ENCODE measurements at places on chromosomes 13 and 19.
A peak's percentile ranks its signal among the peaks of the same experiment; 100 is the strongest.

GRCh38 chr13:49521224-49521623, 25.5 kb downstream of the PHF11 start:
- DNase-seq = no peak

DNA sequence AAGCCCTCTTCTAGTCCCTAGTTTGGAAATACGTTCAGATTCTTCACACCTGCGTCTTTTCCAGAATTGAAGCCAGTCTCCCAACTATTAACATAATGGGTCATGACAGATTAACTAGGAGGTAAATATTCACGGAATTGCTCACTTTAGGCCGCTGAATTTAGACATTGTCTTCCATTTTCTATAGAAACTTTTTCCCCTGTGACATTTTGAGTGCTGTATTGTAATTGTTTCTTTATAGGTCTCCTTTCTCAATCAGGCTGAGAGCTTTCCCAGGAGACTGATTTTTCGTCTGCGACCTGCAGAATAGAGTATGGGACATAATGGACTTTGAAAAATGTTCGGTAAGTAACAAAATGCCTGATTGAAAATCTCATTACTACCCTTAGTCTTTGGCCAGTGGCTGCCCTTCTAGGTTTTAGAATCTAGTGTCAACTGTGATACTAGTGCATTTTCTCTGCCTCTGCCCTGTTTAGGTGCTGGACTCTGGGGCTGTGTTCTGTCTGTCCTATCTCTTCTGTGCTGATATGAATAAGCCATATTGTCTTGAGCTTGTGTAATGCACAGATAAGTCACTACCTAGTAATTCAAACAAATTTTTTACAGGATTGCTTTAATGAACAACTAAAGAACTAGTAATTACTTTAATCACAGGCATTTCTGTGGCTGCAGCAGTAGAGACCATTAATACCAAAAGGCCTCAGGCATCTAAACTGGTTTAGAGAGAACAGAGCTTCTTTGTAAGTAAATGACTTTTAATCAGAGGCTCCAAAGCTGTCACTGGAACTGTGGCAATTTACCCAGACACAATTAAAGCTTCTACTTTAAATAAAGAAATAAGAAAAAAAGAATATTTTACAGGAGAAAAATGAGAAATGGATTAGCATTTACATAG, 122.4 kb upstream of the FREM2 start:
- no peak for DNase-seq

DNA sequence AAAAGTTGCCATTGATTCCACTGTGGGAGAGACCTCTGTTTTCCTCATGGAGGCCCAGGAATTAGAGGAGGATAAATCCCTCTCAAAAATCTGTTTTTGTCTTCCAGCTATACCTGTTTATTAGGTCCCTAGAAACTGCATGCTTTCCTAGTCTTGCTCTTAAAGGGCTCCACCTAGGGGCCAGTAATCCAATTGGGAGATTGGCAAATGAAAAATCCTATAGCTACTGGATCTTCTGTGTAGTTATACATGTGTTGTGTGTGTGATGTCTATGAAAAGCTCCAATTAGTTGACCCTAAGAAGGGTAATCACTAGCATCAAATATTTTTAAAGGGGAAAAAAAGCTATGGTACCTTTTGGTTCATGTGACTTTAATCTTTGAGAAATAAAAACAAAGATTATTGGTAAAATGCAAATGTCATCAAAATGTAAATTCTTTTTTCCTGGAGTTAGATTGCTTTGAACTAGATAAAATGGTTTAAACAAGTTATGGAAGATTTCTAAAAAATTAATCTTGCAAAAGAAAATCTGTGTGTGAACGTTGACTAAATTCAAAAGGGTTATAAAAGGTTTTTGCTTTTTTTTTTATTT, 63.4 kb upstream of the C1QTNF9B start:
- no peak for DNase-seq

DNA sequence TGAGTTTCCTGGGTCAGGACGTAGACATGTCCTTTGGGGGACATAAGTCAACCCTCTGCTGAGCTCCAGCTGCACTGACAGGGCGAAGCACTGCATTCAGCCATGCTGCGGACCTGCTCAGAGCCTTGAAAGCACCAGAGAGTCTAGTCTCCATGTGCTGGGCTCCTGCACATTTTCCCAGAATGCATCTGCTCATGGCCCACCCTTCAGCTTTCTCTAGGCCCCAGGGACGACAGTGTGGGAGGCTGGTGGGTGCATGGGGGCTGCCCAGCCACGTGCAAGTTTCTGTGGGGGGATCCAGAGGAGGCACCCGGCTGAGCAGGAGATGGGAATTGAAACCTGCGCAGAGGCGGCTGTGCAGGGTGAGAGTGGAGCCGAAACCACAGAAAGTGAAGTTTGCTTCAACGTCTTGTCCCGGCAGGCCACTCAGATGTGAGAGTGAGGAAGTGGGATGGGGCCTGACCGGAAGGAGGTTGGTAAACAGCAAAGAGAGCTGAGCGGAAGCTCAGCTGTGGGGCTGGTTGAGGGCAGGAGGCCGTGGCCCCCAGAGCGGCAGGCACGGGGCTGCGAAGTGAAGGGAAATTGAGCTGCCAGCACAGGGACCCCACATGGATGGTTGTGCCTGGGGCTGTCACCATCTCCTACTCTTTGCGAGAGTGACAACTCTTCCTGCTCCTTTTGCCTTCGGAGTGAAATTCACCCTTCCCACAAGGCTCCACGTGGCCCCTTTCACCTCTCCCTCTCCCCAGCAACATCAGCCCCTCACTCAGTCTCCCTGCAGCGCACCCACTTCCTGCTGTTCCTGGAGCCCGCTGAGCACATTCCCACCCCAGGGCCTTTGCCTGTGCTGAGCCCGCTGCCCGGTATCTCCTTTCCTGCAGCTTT, 11.8 kb downstream of the PGLS start:
- DNase-seq = peak; percentile 91

DNA sequence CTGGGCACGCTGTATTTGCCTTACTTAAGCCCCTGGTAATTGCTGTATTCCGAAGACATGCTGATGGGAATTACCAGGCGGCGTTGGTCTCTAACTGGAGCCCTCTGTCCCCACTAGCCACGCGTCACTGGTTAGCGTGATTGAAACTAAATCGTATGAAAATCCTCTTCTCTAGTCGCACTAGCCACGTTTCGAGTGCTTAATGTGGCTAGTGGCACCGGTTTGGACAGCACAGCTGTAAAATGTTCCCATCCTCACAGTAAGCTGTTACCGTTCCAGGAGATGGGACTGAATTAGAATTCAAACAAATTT, 676 bp downstream of the BRCA2 start:
- DNase-seq = peak; percentile 49

- no peak for DNase-seq
Observed at GRCh38 chr19:21430675-21431074, 33.7 kb downstream of the ZNF493 start.

DNA sequence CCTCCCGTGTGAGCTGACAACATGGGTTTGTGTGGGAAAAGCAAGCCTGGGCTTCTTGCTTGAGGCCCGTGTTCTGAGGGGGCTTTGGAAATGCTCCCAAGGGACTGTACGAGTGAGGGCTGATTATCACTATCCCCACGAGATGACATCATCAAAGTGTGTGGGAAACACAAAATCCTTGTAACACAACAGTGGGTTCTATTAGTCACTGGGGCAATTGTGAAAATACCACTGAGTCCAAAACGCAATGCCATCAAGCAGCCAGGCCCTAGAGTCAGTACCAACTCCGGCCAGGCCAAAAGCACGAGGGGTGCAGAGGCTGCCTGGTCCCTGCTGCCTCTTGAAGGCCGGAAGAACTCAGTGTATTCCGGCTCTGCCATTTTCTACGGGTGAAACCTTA, 29.6 kb downstream of the CAPS start:
- DNase-seq = no peak

DNA sequence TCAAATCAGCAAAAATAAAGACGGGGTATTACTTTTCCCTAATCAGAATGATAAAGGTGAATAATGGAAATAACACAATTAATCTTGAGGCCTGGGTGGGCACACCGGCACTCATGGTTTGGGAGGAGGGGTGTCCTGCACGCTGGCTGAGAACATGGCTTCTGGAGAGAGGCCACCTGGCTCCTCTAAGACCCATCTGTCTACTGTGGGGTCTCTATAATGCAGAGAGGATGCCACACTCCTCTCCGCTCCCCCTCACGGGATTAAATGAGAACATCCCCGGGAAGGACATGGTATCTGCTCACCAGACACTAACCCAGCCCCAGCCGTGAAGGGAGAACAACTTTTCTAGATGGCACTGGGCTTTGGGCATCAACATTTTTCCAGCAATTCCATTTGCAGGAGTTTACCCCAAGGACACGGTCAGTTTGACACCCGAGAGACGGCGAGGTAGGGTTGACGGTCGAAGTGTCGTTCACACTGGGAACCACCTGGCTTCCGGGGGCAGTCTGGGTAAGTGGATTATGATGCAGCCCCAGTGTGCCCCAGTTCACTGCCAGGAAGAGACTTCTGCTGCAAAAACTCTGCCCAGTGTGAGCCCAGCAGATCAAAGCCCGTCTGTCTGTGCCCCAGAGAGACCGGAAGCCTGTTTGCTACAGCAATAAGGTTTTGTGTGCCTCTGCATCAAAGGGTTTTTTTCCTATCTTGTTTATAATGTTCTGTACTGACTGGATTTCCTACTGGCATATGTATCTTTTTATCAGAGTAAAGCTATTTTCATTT, 56.6 kb downstream of the CEBPG start:
- no peak for DNase-seq

- no peak for DNase-seq
Observed at GRCh38 chr19:32471095-32471494, 65.5 kb downstream of the DPY19L3 start.

GRCh38 chr13:97114651-97115050, 107.5 kb upstream of the MBNL2 start:
- no peak for DNase-seq

DNA sequence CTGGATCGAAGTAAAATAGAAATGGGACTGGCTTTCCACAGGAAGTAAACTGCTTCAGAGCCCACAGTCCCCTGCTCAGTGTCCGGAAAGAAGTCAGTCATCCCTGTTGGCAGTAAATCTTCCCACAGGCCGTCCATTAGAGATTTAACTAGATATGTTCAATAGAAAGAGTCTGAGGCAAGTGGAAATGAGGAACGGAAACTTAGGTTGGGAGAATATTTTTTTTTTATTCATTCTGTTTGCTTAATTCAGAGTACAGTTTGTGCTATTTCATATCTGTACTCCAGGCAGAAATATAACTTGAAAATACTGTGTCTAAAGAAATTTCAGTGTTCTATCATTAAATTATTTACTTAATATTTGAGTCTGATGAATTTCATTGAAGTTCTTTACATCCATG, 22.7 kb downstream of the SLC25A15 start:
- DNase-seq = no peak

GRCh38 chr13:79918620-79919019, 422.3 kb downstream of the SPRY2 start:
- no peak for DNase-seq

GRCh38 chr13:106028911-106029310, 506.6 kb downstream of the EFNB2 start:
- DNase-seq = no peak

- DNase-seq = no peak
Observed at GRCh38 chr19:13206587-13206986, 56.4 kb downstream of the IER2 start.

DNA sequence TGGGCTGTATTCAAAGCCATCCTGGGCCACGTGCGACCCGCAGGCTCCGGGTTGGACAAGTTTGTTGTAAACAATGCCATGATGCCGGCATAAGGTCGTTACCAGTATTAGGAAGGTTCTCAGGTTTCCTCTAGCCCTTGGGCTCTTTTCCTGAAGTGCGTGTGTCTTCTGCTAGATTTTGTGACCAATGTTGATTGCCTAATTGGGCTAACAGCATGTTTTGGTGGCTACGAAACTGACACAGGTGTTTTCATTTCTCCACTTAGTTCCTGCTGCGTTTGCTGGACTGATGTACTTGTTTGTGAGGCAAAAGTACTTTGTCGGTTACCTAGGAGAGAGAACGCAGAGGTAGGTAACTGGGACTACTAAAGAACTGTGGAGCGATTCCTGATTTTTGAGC, 20.3 kb downstream of the ALOX5AP start:
- no peak for DNase-seq

DNA sequence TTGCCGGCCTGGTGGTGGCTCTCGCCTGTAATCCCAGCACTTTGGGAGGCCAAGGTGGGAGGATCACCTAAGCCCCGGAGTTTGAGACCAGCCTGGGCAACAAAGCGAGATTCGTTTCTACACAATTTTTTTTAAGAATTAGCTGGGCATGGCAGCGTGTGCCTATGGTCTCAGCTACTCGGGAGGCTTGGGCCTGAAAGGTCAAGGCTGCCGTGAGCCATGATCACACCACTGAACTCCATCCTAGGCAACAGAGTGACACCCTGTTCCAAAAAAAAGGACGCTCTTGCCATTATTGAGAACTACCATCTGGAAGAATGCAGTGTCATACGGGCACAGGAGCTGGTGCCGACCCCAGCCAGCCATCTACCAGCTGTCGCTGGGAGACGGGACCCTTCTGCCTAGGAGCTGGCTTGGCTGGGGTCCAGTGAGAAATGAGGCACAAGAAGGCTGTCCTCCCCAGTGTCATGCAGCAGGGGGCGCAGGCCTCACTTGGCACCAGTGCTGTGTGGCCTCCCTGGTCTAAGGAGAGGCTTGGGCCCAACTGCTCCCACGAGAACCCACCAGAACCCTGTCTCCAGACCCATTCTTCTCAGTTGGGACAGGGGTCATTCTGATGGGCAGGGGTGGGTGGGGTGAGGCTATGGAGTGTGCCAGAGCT, 12.2 kb upstream of the RELB start:
- DNase-seq = no peak

DNA sequence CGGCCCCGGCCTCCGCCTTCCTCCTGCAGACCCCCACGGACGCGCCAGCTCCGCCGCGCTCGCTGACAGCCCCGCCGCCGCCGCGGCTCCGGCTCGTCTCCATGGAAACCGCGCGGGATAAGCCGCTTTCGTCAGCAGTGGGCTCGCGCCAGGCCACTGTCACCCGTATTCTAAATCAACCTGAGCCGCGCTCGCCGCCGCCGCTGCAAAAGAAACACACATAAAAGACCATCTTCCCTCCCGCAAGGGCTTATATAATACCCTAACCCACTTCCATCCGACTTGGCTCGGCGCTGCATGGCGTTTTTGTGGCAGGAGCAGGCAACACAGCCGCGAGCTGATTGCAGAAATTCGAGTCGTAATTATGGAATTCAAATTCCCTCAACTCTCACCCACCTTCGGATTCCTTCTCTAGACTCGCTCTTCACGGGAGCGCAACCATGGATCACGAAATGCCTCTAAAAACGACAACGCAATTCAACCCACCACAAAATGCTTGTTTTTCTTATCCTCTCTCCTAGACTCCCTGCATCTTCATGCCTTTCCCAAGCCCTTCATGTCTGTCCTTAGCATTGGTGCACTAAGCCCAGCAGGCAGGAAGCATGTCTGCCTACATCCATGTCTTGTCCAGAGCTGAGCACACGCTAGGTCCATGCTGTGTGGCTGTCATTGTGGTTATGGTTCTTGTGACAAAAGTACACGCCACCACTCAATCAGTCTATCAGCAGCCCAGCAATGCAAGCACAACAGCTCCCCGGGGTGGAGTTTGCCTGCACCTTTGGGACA, at the start of gene AMER2:
TSS of gene AMER2 (minus strand) at position 772 of the 786 bp plus-strand sequence. CDS start at position 103, 669 bp downstream.
- DNase-seq = no peak

DNA sequence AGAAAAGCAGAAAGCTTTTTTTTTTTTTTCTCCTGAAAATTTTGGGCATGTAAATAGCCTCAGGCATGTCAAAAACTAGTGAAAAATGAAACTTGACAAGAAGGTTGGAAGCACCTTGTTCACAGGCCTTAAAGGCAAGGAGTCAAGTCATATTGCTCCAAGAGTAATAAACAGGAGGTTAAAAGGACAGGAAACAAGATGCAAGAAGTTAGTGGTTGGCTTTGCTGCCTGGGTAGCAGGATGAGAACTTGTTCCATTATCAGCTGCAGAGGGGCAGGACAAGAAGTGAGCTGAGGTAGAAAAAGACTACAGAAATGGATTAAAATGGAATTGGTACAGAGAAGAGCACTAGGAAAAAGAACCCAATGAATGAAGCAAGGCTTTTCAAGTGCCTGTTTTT, 242.6 kb downstream of the DCT start:
- no peak for DNase-seq
